ENCODE measurements at places on chromosomes 16 and 17.

DNA sequence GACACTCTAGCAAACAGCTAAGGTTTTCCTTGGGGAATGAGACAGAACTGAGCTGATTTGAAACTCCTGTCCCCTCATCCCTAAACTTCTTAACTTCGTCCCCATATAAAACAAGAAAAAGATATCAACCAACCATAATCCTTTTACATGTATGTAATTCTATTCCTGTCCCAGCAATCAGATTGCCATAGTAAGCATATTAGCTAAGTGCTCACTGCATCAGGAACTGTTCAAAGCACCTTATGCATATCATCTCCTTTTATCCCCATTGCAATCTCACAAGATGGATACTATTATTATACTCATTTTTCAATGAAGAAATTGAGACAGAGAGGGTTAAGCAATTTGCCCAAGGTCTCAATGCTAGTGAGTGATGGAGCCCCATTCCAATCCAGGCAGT lies 6.8 kb downstream of the KIF18B start:
- no peak for DNase-seq

GRCh38 chr16:79659344-79659743 lies 58.8 kb upstream of the MAF start:
- DNase-seq, result no peak

GRCh38 chr17:64575431-64575830 lies 68.7 kb downstream of the CEP95 start:
- no peak for DNase-seq

GRCh38 chr17:19531780-19532501 lies 1.7 kb upstream of the SLC47A1 start:
- no peak for DNase-seq

- no peak for DNase-seq
Measured at GRCh38 chr16:46947900-46948547, 25.4 kb downstream of the DNAJA2 start.

Measured in NCI-H2107 (cell line).